Right forelimb (tissue), 1 donor: ENCODE measurements at places on chromosomes 1 and 21.

DNA sequence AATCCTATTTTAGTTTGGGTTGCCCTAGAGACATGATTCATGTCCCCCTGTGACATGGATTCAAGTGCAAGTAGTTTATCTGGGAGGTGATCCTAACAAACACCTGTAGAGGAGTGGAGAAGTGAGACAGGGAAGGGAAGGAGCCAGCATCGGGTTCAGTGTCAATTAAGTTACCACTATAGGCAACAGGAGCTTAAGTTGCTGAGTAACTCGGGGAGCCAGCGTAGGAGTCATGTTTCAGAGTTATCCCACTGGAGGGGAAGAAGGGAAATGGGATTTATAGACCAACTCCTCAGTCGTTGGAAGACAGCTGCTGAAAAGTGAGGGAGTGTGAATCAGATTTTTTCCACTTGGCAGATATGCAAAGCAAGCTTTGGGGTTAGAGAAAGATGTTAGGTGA is 54.9 kb downstream of the SLC30A7 start:
- peak; percentile 48 for DNase-seq

DNA sequence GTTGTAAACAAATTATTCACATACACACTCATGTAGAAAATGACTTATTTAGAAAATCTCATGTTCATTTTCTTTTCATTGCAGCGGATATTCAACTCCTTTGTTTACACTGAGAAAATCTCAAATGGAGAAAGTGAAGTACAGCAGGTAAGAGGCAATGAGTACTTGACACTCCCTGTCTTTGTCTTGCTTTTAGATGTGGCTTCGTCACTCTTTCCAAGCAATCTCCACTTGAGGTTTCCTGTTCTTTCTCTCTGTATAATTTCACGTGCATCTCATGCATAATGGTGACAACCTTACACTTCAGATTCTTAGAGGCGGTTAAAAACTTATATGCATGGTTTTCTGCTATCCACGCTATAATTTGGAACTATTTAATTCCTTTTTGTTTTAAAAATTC is 80.6 kb downstream of the CACHD1 start:
- no peak for DNase-seq

DNA sequence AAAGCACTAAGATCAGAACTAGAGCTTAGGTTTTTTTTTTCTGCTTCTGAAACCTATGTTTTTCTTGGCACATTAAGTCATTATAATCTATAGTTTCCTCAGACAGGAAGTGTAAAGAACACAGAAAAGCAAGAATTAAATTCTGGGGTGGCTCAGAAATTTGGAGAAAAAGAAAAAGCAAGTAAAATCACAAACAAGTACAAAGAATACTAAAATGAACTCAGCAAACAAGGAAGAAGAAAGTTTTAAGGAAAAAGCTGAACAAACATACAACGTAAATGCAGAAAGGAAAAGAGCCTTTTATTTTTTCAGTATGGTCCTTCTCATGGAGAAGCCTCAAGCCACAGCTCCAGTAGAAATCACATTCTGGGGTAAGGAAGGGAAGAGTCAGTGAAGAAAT is 8.6 kb upstream of the CNN3 start:
- no peak for DNase-seq

DNA sequence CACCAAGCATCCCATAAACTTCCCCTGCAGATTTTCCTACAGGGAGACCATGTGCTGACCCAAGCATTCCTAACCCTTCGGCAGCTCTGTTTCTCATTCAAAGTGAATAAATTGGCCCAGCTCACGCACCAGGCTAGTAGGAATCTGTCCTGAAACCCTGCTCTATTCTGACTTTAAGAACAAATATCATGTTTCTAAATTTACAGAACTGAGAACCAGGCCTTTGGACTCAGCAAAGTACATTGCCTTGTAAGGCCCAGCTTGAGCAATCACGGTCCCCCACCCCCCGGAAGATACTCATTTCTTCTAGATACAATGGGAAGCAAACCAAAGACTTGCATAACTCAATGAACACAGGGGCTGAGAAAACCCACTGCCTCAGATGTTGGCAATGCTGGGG is 160.1 kb upstream of the NFIA start:
- DNase-seq: no peak

- DNase-seq: no peak
Measured at GRCh38 chr1:33097137-33097611, 16.2 kb downstream of the AZIN2 start.

DNA sequence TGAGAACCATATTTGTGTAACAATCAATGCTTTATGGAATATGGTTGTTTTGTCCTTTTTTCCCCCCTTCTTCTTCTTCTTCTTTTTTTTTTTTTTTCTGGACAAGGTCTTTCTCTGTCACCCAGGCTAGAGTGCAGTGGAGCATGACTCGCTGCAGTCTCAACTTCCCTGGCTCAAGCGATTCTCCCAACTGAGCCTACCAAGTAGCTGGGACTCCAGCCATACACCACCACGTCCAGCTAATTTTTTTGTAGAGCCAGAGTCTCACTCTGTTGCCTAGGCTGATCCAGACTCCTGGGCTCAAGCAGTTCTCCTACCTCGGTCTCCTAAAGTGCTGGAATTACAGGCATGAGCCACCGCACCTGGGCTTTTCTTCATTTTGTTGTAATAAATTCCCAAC is 86.7 kb downstream of the FMN2 start:
- no peak for DNase-seq

GRCh38 chr21:39576518-39577128 is 36.1 kb upstream of the B3GALT5 start:
- DNase-seq: no peak

GRCh38 chr21:14817311-14817710 is 247.5 kb downstream of the NRIP1 start:
- no peak for DNase-seq

GRCh38 chr21:21295303-21295702 is 297.1 kb downstream of the NCAM2 start:
- DNase-seq: no peak

DNA sequence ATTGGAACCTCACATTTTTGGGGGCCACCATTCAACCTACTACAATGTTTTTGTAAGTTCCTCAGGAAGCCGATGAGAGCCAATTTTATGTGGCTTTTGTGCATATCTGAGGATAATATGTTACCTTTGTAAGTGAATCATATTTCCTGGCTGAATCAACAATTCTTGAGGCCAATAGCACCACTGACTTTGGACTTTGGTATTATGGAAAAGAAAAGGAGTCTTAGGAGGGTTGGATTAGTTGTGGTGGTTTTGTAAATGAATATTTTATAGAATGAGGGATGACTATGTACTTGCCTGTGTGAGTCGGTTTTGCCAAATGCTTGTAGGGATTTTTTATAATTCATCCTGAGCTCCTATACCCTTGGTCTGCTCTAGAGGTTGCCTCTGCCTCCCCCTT is 181.5 kb upstream of the HMGB4 start:
- no peak for DNase-seq

GRCh38 chr1:159756397-159756796 is 24.4 kb upstream of the DUSP23 start:
- DNase-seq: no peak

GRCh38 chr1:246219508-246220030 is 287.5 kb downstream of the SMYD3 start:
- no peak for DNase-seq

DNA sequence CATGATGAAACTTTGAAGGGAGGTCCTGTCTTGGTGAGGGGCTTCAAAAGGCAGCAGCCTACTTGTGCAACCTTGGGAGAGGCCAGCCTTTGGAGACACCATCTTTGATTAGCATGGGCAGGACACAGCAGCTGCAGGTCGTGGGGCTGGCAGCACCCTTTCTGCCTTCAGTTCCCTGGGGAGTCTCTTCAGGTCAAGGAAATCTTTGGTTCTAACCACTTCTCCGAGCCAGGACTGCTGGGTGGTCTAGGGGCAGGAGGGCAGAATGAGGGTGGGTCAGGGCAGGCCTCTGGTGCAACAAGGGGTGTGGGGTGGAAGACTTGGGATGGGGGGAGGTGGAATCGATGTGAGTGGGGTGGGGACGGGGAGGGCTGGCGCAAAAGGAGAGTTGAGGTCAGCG is 269.7 kb downstream of the FOXD2 start:
- DNase-seq: no peak

- DNase-seq: no peak
Measured at GRCh38 chr1:67955591-67955990, 94.8 kb downstream of the DIRAS3 start.

GRCh38 chr1:106952776-106953175 is 103.7 kb upstream of the PRMT6 start:
- DNase-seq: no peak

- no peak for DNase-seq
Measured at GRCh38 chr1:203250911-203251310, 21.4 kb upstream of the CHIT1 start.

GRCh38 chr21:31351438-31351837 is 7.4 kb upstream of the TIAM1 start:
- DNase-seq: no peak

DNA sequence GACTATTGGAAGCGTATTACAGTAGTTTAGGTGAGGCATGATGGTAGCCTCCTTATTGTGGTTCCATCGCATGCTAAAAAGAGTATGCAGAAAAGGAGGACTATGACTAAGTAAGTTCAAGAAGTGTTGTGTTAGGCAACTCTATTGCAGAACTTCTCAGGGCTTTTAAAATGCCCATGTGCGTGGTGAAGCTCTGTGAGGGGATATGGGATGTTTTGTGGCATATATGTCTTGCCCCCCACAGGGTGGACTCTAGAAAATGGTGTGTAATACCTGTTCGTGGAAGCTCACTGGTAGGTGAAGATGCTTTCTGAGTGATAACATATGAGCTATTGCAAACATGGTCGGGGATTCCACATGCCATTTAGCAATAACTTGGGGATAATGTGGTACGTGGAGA is 31.7 kb downstream of the MAN1A2 start:
- DNase-seq: no peak

DNA sequence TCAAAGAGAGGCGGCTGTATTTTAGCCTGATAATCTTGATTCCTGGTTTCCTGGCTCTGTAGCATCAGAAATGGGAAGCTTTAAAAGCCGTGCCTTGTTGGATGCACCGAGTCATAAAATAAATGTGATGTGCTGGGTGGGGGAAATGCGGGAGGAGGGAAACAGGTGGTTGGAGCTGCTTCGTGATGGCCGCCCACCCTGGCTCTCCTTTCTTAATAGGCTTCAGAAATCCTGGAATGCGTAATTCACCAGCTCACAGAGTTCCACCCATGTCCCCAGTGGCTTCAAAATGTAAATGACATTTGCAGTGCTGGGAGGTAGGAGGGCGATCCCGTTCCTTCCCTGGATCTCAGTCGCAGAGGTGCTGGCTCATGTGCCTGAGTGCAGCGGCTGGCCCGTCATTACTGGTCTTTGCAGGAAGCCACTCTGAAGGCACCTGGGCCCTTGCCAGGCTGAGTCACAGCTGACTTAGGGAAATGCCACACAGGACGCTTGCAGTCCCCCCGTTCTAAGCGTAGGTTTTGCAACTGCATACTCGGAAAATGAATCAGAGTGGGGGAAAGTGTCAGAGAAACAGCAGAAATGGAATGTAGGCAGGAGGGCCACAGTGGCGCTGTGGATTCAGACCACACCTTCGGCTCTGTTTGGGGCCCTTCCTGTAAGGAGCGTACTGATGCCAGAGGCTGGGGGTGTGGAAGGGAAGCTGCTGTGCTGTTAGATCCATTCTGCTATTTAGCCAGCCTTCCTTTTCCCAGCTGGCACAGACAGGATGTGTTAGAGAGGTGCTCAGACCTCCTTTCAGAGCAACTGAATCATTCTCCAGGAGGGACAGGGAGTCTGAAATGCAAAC is 37.6 kb downstream of the GALNT2 start:
- DNase-seq: peak; percentile 80
